ENCODE measurements at places on chromosomes 12 and 14.

DNA sequence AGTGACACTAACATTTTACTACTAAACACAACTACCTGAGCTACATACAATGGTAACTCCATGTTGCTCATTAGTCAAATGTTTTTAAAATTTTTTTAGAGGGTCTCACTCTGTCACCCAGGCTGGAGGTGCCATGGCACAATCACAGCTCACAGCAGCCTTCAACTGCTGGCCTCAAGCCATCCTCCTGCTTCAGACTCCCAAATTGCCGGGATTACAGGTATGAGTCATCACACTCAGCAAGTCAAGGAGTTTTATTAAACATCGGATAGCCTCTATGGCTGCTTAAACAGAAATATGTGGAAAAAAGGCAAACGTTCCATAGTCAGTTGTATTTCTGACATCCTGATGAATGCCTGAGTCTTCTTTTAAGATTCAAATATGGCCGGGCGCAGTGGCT is 11.1 kb upstream of the NPFF start:
- no peak for DNase-seq

DNA sequence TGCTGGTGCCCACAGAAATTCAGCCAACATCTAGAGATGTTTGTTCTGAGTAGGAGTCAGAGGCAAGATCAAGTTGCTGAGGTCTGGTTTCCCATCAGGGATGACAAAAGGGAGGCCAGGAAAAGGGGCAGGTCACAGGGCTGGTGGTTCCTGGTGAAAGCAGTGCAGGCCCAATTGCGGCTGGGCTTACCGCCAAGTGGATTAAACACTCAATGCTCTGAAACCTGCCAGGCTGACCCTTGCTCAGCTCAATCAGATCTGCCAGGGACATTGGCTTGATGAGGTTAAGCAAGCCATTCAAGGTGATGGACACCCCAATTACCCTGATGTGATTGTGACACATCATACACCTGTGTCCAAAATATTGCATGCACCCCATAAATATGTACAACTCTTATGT is 5.5 kb upstream of the OAS1 start:
- DNase-seq: no peak

DNA sequence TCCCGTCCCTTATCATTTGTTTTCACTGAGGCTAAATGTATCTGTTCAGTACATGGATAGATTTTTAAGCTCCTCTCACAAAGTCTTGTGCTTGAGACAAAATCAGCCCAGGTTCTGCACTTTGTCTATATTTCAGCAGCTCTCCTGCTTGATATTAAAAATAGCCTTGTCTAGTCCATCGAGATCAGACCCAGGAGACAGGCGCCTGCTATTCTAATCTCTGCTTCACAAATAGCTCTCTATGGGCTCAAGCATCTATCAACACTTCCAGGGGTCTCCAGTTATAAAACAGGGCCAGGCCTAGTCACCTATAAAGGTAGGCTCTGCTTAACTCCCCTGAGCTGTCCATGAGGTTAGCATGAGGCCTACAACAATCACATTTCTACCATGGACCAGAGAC is 62.5 kb downstream of the ZFP36L1 start:
- no peak for DNase-seq

GRCh38 chr14:75175677-75176141 is 703 bp downstream of the TMED10 start:
- DNase-seq: no peak

DNA sequence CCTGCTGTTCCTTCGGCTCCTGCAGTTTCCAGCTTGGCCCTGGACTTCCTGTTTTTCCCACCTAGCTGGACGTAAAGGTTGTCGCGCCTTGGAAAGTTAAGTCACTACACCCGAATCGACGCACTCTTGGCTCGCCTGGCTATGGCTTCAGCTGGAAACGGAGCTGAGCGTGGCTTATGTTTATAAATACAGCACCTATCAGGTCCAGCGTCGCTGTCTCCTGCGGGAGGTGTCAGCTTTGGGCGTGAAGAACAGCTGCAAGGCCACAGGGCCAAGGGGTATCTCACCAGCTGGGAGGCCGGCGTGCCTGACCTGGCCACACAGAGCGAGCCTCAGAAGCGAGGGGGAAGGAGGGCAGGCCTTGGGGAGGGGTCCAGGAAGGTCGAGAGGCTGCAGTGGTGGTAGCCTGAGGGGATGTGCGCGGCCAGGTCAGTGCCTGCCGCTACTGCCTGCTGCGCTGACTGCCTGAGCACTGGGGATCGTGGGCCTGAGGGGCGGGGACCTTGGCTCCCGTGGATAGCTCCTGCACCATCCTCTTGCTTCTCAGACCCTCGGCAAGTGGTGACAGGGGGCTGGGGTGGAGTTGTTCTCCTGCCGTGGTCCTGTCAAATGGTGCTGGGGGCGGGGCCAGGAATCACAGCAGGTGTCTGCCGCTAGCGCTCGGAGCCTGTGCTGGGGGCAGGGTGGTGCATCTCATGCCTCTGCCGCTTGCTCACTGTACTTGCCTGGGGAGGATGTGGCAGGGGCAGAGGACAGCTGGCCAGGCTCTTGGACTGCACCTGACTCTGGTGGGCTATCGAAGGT is 12.5 kb downstream of the PACS2 start:
- no peak for DNase-seq

DNA sequence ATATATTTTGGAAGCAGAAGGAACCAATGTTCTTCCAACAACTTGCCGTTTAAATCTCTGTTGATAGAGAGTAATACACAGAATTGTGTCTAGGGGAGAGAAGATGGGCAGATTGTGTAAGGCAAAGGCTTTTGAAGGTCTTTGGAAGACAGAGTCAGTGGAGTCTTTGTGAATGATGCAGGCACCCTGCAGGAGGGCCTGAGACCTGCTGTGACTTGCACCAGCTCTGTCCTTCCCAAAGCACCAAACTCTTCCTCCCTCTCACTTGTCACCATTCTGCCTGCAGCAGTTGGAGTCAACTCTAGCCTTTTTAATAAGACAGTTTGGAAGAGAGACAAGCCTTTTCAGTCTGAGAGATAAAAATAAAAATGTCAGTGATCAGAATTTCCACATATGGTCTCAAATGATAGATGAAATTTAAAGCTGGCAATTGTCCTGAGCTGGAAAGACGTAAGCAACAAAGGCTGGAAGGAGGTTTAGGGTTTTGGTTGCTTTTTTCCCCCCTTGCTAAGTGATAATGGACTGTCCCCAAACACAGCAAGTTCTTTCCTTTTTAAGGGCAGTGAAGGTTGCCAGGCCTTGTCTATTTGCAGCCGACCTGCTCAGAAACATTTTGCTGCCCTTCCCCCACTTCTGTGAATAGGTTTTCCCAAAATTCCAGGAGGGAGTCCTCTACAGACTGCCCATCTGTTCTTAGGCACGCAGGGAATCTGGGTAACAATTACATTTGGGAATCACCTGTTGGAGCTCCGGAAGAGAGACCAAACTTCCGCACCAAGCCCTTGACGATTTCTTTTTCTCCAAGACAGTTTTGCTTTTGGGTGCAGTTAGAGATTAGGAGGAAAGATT is 103.0 kb upstream of the NTF3 start:
- no peak for DNase-seq

GRCh38 chr12:87866578-87867292 is 162.5 kb downstream of the C12orf50 start:
- peak; percentile 45 for DNase-seq

- no peak for DNase-seq
Measured at GRCh38 chr14:79036441-79036840, 866.3 kb downstream of the NRXN3 start.

Measured in D341Med (cell line).